ENCODE measurements at places on chromosomes 1 and 21.

GRCh38 chr1:69139007-69139406 lies 428.7 kb upstream of the LRRC7 start:
- no peak for DNase-seq

DNA sequence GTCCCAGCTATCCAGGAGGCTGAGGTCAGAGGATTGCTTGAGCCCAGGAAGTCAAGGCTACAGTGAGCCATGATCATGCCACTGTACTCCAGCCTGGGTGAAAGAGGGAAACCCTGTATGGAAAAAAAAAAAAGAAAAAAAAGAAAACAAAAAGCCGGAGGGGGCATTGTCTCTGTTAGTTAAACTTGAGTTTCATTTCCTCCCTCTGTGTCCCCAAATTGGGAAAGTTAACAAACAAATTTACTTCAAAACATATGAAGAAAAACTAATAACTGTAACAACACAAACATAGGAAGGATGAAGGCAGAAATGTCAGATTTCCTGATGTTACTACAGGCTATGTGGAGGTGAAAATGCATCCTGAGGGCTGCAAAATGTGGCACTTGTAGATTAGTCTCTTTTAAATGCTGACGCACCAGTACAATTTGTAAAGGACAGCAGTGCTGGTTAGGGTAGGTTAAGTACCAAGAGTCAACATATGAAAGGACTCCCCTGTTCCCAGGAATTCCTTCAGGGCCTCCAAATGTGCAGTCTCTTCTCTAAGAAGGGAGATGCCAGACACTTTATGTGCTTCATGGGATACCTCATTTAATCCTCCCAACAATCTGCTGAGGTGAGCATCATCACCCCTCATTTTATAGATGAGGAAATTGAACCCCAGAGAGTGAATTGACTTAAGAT lies 52.9 kb downstream of the DEGS1 start:
- no peak for DNase-seq

- DNase-seq: no peak
Observed at GRCh38 chr1:53367503-53368313, 39.8 kb upstream of the LRP8 start.

DNA sequence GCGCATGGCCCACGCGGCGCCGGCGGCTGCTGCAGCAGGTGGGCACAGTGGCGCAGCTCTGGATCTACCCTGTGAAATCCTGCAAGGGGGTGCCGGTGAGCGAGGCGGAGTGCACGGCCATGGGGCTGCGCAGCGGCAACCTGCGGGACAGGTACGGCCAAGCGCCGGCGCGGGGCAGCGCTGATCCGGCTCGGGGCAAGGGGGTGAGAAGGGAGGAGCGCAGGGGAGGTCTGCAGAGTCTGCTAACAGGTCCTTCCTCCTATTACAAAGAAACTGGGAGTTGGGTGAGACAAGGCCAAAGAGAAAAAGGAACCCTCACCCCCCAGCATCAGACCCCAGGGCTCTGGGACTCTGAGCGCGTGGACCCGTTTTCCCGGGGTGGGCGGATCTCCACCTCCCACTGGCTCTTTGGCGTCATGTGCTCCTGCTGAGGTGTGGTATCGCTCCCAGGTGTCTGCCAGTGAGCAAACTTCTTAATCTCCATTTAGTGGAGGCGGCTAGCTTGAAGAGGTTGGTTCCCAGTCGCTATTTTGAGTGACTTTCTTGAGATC lies 431 bp downstream of the MTARC1 start:
- no peak for DNase-seq

DNA sequence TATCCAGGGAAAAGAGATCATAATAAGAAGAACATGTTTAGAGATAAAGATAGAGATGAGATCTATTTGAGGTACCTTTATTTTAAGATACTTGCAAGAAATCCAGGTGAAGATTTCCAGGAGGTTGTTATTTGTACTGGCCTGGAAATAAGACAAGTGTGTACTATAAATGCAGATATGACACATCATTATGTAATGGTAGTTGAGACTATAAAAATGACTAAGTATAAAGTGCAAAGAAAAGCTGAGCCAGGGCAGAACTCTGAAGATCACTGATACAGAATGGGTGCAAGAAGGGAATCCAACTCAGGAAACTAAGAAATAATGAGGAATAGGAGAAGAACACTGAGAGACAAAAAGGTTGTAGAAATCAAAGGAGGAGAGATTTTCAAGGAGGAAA lies 378.2 kb upstream of the PBX1 start:
- DNase-seq: no peak

DNA sequence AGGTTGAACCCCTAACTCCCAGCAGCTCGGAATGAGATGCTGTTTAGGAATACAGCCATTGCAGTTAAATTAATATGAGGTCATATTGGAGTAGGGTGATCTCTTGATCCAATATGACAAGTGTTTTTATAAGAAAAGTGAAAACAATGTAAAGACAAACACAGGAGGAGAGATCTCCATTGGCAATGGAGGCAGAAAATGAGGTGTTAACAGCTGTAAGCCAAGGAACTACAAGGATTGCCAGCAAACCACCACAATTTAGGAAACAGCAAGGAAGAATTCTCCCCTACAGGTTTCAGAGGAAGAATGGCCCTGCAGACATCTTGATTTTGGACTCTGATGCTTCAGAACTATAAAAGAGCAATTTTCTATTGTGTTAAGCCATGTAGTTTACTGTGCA lies 774.3 kb downstream of the MRPL39 start:
- DNase-seq: no peak

- no peak for DNase-seq
Observed at GRCh38 chr1:157115429-157115838, 15.8 kb upstream of the ETV3L start.
